ENCODE measurements at places on chromosomes 12 and 14. TPM values are rescaled to one million over a fixed set of nuclear protein-coding genes. Genes with fewer than 3 reads are reported as not detected.

Gene HCAR2
- total RNA-seq, result not detected

Gene GTF2A1
- total RNA-seq, result 36.5 TPM

Gene FOXN4
- not detected for total RNA-seq

Gene LRIG3
- 33.5 TPM for total RNA-seq

Gene OR4E2
- total RNA-seq, result 0.12 TPM

Gene SCN8A
- 45.0 TPM for total RNA-seq

Gene PSMB5
- total RNA-seq, result 189 TPM

Gene MAGOHB
- 29.0 TPM for total RNA-seq

Gene PCED1B
- 0.66 TPM for total RNA-seq

Gene GLT1D1
- total RNA-seq, result not detected

Gene OTUB2
- total RNA-seq, result 2.4 TPM

Gene CLEC14A
- 2.4 TPM for total RNA-seq

Gene PTCSC3
- total RNA-seq, result not detected

Gene PTHLH
- 0.33 TPM for total RNA-seq

Gene PKP2
- 0.12 TPM for total RNA-seq

Gene NID2
- 133 TPM for total RNA-seq
